PC-3 (cell line): ENCODE measurements at places on chromosomes 13 and 19. TPM values are rescaled to one million over a fixed set of nuclear protein-coding genes. Genes with fewer than 3 reads are reported as not detected.

- H3K36me3 ChIP-seq: no peaks in the 10 kb centered on the region
- H3K27ac ChIP-seq: no peak overlapping the region
- DNase-seq: no peak
- peaks cover 43% of the 10 kb centered on the region for H3K27me3 ChIP-seq
- H3K4me1 ChIP-seq: no peaks in the 10 kb centered on the region
Observed at GRCh38 chr13:71870100-71870499, 3.1 kb upstream of the DACH1 start.

GRCh38 chr13:68128297-68128915 lies 898.3 kb upstream of the PCDH9 start:
- no peak for DNase-seq
- no peak overlapping the region for H3K27ac ChIP-seq
- no peaks in the 10 kb centered on the region for H3K27me3 ChIP-seq

DNA sequence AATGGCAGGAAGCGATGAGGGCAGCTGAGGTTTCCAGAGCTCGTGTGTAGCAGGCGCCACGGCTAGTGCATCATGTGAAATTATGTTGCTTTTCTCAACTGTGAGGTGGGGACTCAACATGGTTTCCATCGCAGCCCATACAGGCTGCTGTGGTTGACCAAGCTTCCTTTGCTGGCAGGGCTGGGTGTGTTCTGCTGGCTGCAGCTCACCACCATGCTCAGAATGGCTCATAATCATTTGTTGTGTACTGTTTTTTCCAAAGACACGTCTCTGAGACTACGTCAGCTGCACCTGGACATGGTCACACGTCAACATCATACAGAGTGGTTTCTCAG lies 16.1 kb upstream of the RASA3 start:
- DNase-seq: no peak
- peaks cover 15% of the 10 kb centered on the region for H3K4me1 ChIP-seq
- H3K27me3 ChIP-seq: no peaks in the 10 kb centered on the region
- H3K27ac ChIP-seq: no peak overlapping the region
- no peak overlapping the region for H3K4me3 ChIP-seq

- no peak overlapping the region for H3K4me3 ChIP-seq
- no peaks in the 10 kb centered on the region for H3K4me1 ChIP-seq
- no peak for DNase-seq
Observed at GRCh38 chr19:31938675-31939074, 406.7 kb upstream of the ZNF507 start.

DNA sequence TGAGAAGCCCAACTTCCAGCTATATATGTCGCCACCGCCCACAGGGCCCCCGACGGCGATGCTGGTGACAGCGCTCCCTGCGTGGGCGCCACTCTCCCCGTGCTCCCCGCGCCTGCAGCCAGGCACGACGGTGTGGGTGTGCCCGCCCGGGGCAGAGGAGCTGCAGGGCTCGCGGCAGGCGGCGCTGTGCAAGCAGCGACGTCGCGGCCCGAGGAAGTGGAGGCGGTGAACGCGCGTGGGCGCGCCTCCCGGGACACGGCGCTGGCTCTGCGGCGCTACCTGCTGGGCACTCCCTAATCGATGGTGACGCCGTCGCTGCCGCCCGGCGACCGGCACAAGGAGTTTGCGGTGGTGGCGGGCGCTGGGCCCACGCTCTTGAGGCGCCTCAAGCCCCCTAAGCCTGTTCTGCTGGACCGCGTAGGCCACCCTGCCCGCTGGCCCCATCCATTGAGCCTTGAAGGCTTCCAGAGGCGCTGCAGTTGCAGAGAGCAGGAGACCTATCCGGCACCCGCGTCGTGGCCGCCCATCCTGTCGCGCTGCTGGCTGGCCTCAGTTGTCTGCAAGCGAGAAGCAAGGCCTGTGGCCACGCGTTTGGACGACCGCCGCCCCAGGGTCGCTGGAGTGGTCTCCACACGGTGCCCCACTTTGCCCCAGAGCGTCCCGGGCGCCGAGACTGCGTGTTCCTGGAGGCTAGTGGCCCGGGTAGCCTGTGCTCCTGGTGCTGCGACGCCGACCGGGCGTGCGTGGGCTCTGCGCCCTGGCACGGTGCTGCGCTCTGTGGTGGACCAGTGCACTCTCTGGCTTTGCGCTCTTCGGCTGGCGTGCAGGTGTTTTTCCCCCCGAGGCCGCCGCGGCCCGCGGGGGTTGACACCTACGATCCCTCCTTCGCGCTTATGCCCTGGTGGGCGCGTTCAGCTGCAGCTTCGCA lies 23.1 kb downstream of the LRFN3 start:
- H3K4me1 ChIP-seq: no peaks in the 10 kb centered on the region
- H3K27me3 ChIP-seq: peaks cover 9% of the 10 kb centered on the region
- no peak for DNase-seq
- no peak overlapping the region for H3K27ac ChIP-seq
- H3K4me3 ChIP-seq: no peak overlapping the region
- no peaks in the 10 kb centered on the region for H3K36me3 ChIP-seq

- no peaks in the 10 kb centered on the region for H3K4me1 ChIP-seq
- H3K36me3 ChIP-seq: no peaks in the 10 kb centered on the region
- no peak overlapping the region for H3K4me3 ChIP-seq
Observed at GRCh38 chr13:30924721-30925120, 7.7 kb upstream of the TEX26 start.

- no peak for DNase-seq
- peaks cover 18% of the 10 kb centered on the region; the same call in 1 of the 2 replicates for H3K27me3 ChIP-seq
- H3K4me1 ChIP-seq: no peaks in the 10 kb centered on the region
- no peak overlapping the region for H3K4me3 ChIP-seq
- no peak overlapping the region for H3K27ac ChIP-seq
- no peaks in the 10 kb centered on the region for H3K36me3 ChIP-seq
Observed at GRCh38 chr13:27991881-27992280, 3.4 kb upstream of the URAD start.

GPR12 gene
- total RNA-seq: not detected in 2 replicates

PBX4 gene
- total RNA-seq: 6.9 TPM in 2 replicates

CD37 gene
- not detected in 2 replicates for total RNA-seq

AMH gene
- 6.0 and 7.7 TPM in 2 replicates for total RNA-seq

GRCh38 chr19:28244966-28245365 lies 968.0 kb downstream of the UQCRFS1 start:
- H3K4me1 ChIP-seq: no peaks in the 10 kb centered on the region
- no peak overlapping the region for H3K27ac ChIP-seq
- H3K4me3 ChIP-seq: no peak overlapping the region
- DNase-seq: no peak
- H3K27me3 ChIP-seq: no peaks in the 10 kb centered on the region

MEGF8 gene
- total RNA-seq: 7.7 and 12.2 TPM in 2 replicates

- no peak overlapping the region for H3K4me3 ChIP-seq
- no peaks in the 10 kb centered on the region for H3K36me3 ChIP-seq
- no peak overlapping the region for H3K27ac ChIP-seq
- peaks cover 7% of the 10 kb centered on the region; the same call in 1 of the 2 replicates for H3K4me1 ChIP-seq
- DNase-seq: no peak
- no peaks in the 10 kb centered on the region for H3K27me3 ChIP-seq
Observed at GRCh38 chr19:3817761-3818160, 31.6 kb upstream of the MATK start.

GRCh38 chr13:31433207-31433606 lies 233.4 kb downstream of the B3GLCT start:
- peaks cover 46% of the 10 kb centered on the region for H3K27me3 ChIP-seq
- H3K4me3 ChIP-seq: no peak overlapping the region
- H3K27ac ChIP-seq: no peak overlapping the region
- H3K4me1 ChIP-seq: no peaks in the 10 kb centered on the region
- H3K36me3 ChIP-seq: no peaks in the 10 kb centered on the region

DNA sequence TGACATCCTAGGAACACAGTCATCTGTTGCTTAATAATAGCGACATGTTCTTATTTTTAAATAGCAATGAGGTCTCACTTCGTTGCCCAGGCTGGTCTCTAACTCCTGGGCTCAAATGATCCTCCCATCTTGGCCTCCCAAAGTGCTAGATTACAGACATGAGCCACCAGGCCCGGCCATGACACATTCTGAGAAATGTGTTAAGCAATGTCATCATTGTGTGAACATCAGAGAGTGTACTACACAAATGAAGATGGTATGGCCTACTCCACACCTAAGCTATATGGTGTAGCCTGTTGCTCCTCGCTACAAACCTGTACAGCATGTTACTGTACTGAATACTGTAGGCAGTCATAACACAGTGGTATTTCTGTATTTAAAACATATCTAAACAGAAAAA lies 24.6 kb upstream of the GARRE1 start:
- DNase-seq: no peak
- H3K4me1 ChIP-seq: peaks cover 50% of the 10 kb centered on the region
- H3K4me3 ChIP-seq: no peak overlapping the region
- H3K27me3 ChIP-seq: no peaks in the 10 kb centered on the region
- no peak overlapping the region for H3K27ac ChIP-seq

GRCh38 chr19:43527860-43528622 lies 1.0 kb upstream of the ETHE1 start:
- H3K4me1 ChIP-seq: peaks cover 20% of the 10 kb centered on the region
- H3K36me3 ChIP-seq: no peaks in the 10 kb centered on the region
- H3K27ac ChIP-seq: no peak overlapping the region
- H3K27me3 ChIP-seq: no peaks in the 10 kb centered on the region
- H3K4me3 ChIP-seq: 0 out of 2 replicates have a peak overlapping the region, but pooled peaks have one; percentile 24

STOML3 gene
- total RNA-seq: not detected in 2 replicates

- no peak overlapping the region for H3K4me3 ChIP-seq
- no peak overlapping the region for H3K27ac ChIP-seq
- H3K27me3 ChIP-seq: no peaks in the 10 kb centered on the region
- DNase-seq: no peak
Observed at GRCh38 chr19:289651-290371, 1.4 kb downstream of the PLPP2 start.

DNA sequence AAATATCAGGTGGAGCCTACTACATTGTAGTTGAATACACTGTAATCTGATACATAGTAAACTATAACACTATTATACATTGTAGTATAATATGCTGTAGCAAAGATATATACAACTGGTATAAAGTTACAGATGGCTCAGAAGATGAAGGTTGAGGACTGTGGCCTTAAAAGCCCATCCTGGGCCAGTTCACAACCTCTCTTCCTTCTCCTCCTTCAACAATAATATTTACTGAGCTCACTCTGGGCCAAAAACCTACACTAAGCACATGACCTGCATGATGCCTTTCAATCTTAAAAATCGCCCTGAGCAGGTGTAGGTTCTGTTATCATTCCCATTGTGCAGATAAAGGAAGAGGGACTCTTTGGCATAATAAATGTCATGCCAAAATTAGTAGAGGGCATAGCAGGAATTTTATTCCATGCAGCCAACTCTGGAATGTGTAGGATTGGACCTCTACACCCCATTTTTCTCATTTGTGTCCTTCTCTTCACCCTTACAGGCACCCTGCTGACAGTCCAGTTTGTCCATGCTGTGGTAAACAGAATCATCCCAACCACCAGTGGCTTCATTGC lies 14.6 kb upstream of the SIN3B start:
- no peaks in the 10 kb centered on the region for H3K27me3 ChIP-seq
- H3K27ac ChIP-seq: no peak overlapping the region
- no peaks in the 10 kb centered on the region for H3K36me3 ChIP-seq
- H3K4me3 ChIP-seq: no peak overlapping the region
- DNase-seq: no peak
- H3K4me1 ChIP-seq: no peaks in the 10 kb centered on the region

GRCh38 chr13:33249066-33249465 lies 36.5 kb downstream of the STARD13 start:
- H3K4me1 ChIP-seq: peaks cover 39% of the 10 kb centered on the region
- peak overlapping the region; percentile 33 for H3K27ac ChIP-seq
- 0 out of 2 replicates have a peak overlapping the region, but pooled peaks have one; percentile 12 for H3K4me3 ChIP-seq
- no peaks in the 10 kb centered on the region for H3K27me3 ChIP-seq
- peaks cover 3% of the 10 kb centered on the region; the same call in 1 of the 2 replicates for H3K36me3 ChIP-seq

DNA sequence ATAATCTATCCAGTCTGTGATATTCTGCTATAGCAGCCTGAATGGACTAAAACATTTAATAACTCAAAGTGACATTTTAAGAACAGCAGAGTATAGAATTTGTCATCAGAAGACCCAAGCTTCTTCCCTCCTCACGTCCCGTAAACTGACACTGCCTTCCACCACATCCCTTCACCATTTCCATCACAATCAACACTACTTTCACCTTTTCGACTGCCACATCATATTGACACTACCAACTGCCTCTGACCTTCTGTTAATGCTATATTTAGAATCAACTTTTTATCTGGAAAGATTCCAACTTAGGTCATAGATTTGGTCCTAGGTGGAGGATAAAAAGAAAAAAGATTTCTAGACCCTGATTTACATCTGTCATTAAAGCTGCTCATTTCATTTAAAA lies 39.6 kb downstream of the STOML3 start:
- no peaks in the 10 kb centered on the region for H3K27me3 ChIP-seq
- H3K27ac ChIP-seq: no peak overlapping the region
- no peaks in the 10 kb centered on the region for H3K36me3 ChIP-seq
- H3K4me3 ChIP-seq: no peak overlapping the region

SIGLEC14 gene
- total RNA-seq: not detected in 2 replicates

- H3K36me3 ChIP-seq: no peaks in the 10 kb centered on the region
- no peaks in the 10 kb centered on the region for H3K4me1 ChIP-seq
- no peak for DNase-seq
- H3K27me3 ChIP-seq: peaks cover 67% of the 10 kb centered on the region
- H3K4me3 ChIP-seq: no peak overlapping the region
Observed at GRCh38 chr13:111399776-111400538, 79.5 kb downstream of the TEX29 start.

DNA sequence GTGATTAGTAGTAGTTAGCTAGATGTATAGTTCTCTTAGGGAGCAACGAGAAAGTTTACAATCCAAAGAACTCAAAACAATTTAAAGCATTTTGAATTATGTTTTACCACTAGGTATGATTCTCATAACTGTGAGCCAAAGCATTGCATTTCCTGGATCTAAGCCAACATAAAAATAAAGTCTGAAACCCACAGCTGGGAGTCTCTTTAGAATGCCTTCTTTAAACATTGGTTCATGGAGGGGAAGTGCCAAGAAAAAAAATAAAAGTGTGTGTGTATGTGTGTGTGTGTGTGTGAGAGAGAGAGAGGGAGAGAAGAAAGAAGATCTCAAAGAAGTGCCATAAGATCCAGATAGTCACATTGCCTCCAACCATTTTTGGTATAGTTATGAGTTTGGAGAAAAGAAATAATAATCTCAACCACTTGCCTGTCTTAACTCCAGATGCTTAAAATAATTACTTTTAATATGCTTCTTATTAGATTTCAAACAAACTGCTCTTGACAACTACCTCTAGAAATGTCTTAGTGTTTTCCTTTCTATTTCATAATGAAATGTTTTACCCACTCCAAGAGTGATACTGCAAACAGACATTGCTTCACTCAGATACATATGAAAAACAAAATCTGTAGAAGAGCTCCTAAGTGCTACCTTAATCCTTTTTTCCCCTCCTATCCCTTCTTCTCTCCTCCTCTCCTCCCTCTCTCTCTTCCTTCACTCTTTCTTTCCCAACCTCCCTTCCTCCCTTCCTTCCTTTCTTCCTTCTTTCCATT lies 554.1 kb downstream of the KCTD12 start:
- no peak overlapping the region for H3K4me3 ChIP-seq
- H3K27me3 ChIP-seq: peaks cover 12% of the 10 kb centered on the region
- H3K4me1 ChIP-seq: no peaks in the 10 kb centered on the region
- no peak overlapping the region for H3K27ac ChIP-seq
- H3K36me3 ChIP-seq: no peaks in the 10 kb centered on the region
- no peak for DNase-seq

GRCh38 chr13:45473627-45474026 lies 8.9 kb downstream of the COG3 start:
- H3K4me1 ChIP-seq: peaks cover 12% of the 10 kb centered on the region
- no peaks in the 10 kb centered on the region; the same call in none of the 2 replicates for H3K36me3 ChIP-seq
- H3K4me3 ChIP-seq: no peak overlapping the region
- DNase-seq: no peak

- no peaks in the 10 kb centered on the region for H3K27me3 ChIP-seq
- peak overlapping the region; percentile 39; the same call in 1 of the 2 replicates for H3K27ac ChIP-seq
- H3K4me1 ChIP-seq: no peaks in the 10 kb centered on the region
- DNase-seq: no peak
- no peak overlapping the region for H3K4me3 ChIP-seq
- peaks cover 2% of the 10 kb centered on the region; the same call in 1 of the 2 replicates for H3K36me3 ChIP-seq
Observed at GRCh38 chr13:33318744-33319143, 33.2 kb upstream of the STARD13 start.
